ENCODE measurements at places on chromosomes 11 and 22.

- DNase-seq: no peak
Measured at GRCh38 chr11:78391424-78391823, 26.2 kb downstream of the GAB2 start.

GRCh38 chr11:12806113-12806512 is 131.9 kb downstream of the TEAD1 start:
- no peak for DNase-seq

DNA sequence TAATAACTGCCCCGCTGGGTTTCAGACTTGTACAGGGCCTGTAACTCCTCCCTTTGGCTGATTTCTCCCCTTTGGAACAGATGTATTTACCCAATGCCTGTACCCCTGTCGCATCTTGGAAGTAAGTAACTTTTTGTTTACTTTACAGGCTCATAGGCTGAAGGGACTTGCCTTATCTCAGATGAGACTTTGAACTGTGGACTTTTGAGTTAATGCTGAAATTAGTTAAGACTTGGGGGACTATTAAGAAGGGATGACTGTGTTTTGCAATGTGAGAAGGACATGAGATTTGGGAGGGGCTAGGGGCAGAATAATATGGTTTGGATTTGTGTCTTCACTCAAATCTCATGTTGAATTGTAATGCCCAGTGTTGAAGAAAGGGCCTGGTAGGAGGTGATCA is 62.0 kb downstream of the TRPC6 start:
- DNase-seq: no peak

- DNase-seq: no peak
Measured at GRCh38 chr22:44862981-44863860, 110.8 kb downstream of the ARHGAP8 start.

DNA sequence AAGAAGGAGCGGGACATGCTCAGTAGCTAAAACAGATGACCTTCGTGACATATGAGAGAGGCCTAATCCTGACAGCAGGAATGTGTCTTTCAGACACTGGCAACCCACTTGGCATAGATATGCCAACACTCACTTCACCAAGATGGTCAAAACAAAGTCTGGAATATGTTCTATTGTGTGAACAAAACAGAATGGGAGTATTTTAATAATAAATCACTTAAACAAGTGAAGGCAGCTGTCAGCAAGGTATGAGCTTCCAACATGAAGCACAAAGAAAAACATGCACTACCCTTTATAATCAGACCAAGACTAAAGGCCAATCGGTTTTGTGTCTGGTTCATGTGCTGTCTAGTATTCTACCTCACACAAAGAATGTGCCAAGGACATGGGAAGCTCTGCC is 23.1 kb downstream of the CCDC34 start:
- DNase-seq: no peak

- no peak for DNase-seq
Measured at GRCh38 chr22:42895087-42895486, 38.0 kb upstream of the ARFGAP3 start.

DNA sequence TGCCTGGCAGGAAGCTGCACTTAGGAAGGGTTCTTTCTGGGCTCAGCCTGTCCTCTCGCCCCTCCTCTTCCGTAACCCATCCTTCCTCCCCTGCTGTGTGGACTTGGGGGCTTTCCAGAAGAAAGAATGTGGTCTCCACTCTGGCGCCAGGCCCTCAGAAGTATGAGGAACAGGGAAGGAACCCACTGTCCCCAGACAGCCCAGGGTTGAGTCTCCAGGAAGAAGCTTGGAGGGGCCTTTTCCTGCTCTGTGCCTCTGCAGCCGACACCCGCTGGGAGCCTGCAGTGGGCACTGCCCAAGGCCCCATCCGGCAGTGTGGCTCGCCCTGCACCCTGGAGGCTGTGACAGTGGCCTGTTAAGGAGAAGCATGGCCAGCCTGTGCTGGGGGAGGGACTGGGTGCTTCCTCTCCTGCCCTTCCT is 112.6 kb downstream of the ST3GAL4 start:
- DNase-seq: no peak

GRCh38 chr11:117418737-117419481 is 91.3 kb downstream of the CEP164 start:
- no peak for DNase-seq

GRCh38 chr11:120513436-120514315 is 2.1 kb downstream of the GRIK4 start:
- no peak for DNase-seq

DNA sequence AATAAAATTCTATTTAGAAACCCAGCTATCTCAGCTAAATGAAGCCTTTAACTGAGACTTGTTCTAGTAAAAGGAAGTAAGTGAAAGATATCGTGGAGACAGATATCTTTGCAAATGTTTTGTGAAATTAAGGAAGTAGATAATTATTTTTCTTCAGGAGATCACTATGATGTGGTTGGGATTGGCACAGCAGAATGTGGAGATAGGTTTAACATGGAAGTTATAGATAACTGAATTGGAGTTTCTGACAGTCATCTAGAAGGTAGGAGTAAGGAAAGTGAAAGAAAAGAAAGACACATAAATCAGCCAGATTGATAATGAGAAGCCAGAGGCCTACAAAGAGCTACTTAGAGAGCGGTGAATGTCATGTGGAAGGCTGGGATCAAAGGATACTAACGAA is 4.7 kb upstream of the CASP5 start:
- no peak for DNase-seq

- no peak for DNase-seq
Measured at GRCh38 chr11:120722524-120722923, 211.0 kb downstream of the GRIK4 start.

- DNase-seq: peak; percentile 73
Measured at GRCh38 chr11:66745356-66746235, 16.6 kb upstream of the SPTBN2 start.

- DNase-seq: no peak
Measured at GRCh38 chr11:78573681-78574080, 983 bp downstream of the NARS2 start.
